ENCODE measurements at places on chromosomes 16 and 17.

- DNase-seq = no peak
These were observed 741 bp upstream of the DEXI start for GRCh38 chr16:10943064-10943353.

DNA sequence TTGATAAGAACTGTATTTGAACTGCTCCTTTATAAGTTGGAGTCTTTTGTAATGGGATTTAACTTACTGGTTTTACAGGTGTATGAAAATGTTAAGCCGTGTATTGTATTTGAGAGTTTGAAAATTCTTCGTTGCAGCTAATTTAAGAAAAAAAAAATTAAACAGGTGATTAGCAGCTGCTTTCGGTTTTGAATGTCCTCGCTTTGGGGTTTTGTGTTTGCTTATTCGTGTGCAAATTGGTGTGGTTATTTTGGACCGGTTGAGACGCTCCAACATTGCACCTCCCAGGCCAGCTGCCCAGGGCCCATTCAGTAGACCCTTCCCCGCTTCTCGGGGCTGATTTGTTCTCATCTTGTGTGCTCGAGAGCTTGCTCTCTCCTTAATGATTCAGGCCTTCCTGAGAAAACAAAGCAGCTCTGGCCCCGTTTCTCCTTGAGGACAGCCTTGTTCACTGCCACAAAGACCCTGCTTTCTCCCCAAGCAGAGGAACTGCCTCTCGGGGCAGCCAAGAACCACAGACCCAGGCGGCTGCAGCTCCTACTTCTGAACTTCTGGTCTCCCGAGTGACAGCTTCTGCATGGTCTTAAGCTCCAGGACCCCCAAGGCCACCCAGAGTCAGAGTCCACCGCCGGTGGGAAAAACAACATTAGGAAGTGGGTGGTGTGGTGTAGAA lies 100.5 kb downstream of the MSI2 start:
- no peak for DNase-seq

DNA sequence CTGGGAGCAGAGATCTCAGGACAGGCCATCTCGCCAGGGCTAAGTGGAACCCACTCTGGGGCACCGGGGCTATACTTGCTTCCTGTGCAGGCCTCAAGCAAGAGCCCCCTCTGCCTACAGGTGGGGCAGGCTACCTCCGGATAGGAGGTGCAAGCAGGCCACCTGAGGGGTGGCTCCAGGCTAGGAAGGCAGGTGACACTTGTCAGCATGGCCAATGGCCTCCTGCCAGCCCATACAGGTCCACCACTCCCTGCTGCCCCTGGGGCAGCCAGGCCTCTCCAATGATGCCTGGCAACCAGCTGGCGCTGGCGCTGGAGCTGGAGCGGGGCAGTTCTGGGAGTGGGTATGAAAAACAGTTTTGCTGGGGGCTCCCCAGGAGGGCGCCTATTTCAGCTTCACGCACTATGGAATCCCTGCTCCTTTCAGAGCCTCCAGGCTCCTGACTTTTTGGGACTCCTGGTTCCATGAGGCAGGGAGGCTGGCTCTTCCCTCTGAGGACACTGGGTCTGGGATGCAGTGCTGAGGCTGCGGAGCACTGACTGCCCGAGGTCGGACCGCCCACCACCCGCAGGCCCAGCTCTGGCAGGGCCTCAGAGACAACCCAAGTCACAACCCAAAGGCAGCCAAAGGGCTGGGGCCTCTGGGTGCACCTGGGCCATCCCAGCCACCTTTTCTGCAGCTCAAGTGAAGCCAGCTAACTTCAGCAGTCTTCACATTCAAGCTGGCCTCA lies 8.4 kb upstream of the SREBF1 start:
- DNase-seq = no peak

DNA sequence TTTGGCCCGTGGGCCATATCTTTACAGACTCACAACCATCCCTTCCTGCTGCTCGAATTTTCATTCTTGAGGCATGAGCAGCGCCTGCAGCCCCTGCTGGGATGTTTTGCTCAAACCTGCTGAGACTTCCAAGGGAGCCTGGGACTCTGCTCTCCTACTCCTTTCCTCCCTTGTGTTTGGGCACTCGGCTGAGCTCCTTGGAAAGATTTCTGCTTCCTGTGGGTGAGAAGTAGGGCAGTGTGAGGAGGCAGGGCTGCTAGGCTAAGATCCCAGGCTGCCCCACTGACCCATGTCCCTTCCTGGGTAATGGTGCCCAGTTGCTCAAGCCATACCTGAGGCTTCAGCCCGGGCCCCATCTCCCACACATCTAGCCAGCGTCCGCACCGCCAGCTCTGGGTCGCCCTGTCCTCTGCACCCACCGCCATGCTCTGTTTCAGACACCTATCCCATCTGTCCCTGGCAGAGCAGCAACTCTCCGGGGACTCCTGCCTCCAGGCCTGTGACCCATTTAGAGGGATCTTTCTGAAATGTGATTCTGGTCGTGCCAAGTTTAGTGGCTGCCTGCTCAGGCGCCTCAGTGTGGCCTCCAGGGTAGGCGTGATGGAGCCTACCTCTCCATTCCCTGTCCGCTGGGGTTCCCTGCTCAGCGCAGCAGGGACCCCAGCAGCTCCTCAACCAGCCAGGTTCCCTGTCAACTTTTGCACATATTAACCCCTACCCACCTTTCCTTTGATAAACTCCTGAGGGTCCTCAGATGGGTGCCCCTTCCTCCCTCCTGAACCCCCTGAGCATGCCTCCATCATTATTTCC lies 190.1 kb downstream of the CCDC182 start:
- no peak for DNase-seq

DNA sequence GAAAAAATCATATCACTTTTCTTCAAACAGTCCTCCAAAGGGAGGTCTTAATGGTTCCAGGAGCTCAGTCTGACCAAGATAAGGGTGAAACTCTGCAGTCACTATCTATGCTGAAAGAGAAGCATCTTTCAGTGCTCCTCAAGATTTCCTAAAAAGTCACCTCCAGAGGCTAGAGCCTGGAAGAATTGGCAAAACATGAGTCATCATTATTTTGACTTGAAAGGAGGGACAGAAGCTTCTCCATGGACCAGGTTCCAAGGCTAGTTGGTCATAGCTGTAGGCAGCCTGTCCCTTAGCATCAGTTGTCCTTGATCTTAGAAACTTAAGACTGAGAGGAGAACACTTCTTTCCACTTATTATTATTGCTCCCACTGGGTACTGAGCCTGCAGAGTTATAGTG lies 219.0 kb upstream of the ASIC2 start:
- no peak for DNase-seq

DNA sequence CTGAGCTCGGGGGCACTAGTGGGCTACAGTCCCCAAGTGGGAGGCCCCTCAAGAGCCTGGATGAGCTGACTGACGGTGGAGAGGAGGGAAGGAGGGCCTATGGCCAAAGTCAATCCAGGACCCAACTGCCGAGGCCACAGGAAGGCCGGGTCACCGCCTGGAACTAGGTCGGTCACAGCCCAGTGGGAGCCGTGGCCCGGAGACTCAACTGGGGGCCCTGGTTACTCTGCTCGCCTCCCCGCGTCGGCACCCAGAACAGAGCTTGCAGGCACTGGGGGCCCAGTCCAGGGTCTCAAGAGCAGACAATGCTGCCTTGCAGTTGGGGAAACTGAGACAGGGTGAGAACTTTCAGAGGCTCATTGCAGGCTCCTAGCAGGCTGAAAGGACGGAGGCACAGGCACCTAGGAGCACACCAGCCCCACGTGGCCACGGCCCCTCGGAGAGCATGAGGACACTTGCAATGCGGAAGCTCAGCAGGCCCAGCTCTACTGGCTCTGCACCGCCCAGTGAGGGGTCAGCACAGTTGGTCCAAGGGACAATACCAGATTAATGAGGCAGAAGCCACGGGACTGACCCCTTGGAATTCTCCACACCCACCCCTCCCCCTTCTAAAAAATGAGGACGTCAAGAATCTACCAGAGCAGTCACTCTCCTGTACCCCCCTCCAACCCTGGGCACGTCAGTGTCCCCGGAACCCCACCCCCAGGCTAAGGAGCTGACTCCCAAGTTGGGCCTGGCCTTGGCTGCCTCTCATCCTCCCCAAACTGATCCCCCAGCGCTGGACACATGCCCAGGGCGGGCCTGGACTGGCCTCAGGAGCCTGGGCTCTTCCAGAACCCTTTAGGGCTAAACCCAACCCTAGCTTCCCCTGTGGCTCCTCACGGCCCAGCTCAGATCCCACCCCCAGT lies 2.2 kb downstream of the HS3ST6 start:
- DNase-seq = no peak

DNA sequence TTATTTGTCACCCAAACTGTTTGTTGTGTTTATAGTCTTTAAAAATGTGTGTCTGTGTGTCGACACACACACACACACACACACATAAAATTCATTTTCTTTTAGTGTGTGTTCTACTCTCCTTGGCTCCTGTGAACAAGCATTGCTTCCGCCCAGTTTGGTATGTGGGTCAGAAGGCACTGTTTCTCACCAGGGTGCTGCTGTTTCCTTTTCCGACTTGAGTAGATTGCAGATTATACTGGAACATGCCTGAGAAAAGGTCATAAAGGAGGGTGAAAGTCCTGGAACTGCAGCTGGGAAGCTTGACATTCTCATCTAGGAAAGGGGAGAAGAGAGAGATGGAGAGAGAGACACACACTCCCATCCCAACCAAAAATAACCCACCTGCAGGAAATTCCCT lies 330.3 kb downstream of the BCAS3 start:
- DNase-seq = no peak

- DNase-seq = no peak
These were observed 33.8 kb downstream of the FOXK2 start for GRCh38 chr17:82553210-82553930.

DNA sequence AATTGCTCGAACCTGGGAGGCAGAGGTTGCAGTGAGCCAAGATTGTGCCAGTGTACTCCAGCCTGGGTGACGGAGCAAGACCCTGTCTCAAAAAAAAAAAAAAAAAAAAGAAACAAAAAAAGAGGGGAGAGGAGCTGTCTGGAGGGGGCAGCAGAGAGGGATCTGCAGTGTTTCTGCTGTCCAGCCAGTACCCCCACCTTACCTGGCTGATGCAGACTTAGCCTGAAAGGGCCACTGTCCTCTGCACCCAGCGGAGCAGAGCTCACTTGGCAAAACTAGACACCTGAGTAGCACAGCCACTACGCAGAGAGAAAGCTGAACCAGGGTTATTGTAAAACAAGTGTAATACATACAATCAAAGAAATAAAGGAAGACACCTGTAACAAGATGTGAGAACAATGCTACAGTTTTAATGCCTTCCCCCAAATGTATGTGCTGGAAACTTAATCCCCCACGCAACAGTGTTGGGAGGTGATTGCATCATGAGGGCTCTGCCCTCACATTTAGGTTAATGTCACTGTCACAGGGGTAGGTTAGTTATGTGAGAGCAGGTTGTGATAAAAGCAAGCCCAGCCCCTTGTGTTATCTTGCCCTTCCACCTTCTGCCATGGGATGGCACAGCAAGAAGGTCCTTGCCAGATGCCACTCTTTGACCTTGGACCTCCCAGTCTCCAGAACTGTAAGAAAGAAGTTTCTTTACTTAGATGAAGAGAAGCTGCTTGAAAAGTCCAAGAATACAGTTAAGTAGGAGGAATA lies 211.2 kb downstream of the RPTOR start:
- no peak for DNase-seq

DNA sequence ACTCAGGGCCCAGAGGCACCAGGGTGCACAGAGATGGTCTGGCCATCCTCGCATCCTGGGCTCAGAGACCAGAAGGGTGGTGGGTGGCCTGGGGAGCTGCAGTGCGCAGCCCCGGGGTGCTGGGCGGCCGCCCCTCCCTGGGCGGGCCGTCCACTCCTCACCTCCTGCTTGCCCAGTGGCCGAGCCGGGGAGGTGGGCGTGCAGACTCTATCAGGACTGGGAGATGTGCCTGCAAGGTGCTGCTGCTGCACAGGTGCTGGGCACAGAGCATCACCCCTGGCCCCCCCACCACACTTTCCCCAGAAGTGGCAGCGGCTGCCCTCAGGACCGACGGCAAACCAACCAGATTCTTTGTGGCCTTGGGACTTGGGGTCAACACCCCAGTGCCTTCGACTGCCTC lies at the start of gene SCN4A:
Gene SCN4A, minus strand, starts transcription at position 123 of the 400 bp plus-strand sequence. Its CDS starts 77 bp downstream, at position 46.
- no peak for DNase-seq

- DNase-seq = no peak
These were observed 32.9 kb downstream of the HS3ST3A1 start for GRCh38 chr17:13568582-13569397.

GRCh38 chr17:12622726-12623125 lies 43.0 kb upstream of the MYOCD start:
- no peak for DNase-seq

DNA sequence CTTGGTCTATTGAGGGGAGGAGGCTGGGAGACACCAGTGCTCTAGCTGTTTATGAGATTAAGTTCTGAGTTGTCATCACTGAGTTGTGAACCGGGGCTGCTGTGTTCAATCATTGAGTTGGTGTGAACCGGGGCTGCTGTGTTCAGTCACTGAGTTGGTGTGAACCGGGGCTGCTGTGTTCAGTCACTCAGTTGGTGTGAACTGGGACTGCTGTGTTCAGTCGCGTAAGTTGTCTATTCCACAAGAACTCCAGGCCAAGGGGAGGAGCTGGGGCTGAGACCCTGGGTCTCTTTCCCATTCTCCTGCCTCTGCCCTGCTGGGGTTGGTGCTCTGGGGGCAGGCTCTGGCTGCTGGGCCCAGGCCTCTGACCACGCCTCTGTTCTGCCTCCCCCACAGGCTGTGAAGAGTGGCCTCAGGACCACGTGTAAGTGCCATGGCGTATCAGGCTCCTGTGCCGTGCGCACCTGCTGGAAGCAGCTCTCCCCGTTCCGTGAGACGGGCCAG lies 24.5 kb downstream of the WNT9B start:
- no peak for DNase-seq

- no peak for DNase-seq
These were observed 179.6 kb downstream of the CCT6B start for GRCh38 chr17:34781571-34782108.

DNA sequence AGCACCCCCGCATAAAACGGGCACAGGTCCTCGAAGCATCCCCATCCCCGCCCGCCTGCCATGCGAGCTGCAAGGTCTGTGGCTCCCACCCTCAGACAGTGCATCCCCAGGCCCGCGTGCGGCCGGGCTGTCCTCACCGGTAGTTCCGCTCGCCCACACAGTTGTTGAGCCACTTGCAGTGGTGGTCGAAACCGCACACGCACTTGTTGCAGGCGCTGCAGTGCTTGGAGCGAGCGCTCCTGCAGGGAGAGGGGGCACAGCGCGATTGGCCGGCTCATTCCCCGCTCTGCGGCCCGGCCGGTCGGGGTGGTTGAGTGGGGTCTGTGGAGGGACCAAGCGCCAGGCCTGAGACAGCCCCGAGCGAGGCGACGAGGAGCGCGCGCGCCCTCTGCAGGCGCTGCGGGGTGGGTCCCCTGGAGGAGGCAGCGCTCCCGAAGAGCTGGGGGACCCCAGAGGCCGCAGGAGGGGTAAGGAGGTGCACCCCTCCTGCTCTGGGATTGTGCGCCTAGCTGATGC lies 6.0 kb upstream of the TPPP3 start:
- no peak for DNase-seq

GRCh38 chr16:35570946-35571345 lies 2111.5 kb downstream of the TP53TG3F start:
- no peak for DNase-seq

All from vagina (tissue), 2 donors.